Stimulated activated CD8-positive, alpha-beta memory T cell treated with anti-CD3 and anti-CD28 coated beads, Interleukin-7, amount 100 ng/mL, for 4 hours (primary cell): ENCODE measurements at places on chromosomes 4 and X.

DNA sequence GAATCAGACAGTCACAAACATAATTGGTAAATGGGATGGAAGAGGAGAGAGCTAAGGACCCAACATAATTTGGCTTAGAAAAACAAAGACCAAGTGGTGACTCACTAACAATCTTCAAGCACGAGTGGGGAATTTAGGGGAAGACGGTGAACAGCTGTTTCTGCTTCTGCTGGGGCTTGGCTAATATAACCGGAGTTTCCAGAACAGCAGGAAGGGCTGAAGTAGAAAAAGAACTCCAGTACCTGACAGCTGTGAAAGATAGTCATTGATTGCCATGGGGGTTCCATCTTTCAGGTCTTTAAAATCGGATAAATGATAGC is 290.9 kb upstream of the LDB2 start:
- no peak for DNase-seq

GRCh38 chr4:16199093-16199492 is 27.2 kb downstream of the TAPT1 start:
- DNase-seq: no peak

- DNase-seq: no peak
Observed at GRCh38 chrX:106672527-106672926, 54.0 kb upstream of the RNF128 start.

- no peak for DNase-seq
Observed at GRCh38 chr4:15832523-15833451, 54.7 kb downstream of the CD38 start.

DNA sequence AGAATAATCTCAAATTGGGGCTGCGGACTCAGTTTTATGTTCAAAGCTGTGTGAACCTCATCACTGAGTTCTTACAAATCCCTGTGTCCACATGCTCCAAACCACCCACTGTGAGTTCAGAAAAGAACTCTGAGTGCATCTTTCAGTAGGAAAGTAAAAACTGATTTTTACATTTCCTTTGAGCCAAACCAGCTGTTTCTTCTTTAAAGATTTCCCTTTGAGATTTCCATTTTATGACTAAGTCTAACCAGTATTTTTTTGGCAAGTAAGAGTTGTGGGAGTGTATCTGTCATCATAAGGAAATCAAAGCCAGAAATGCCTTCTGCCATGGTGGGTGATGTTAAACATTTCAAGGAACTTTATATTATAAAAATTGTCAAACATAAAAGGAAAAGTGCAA is 100.0 kb downstream of the TET2 start:
- no peak for DNase-seq

DNA sequence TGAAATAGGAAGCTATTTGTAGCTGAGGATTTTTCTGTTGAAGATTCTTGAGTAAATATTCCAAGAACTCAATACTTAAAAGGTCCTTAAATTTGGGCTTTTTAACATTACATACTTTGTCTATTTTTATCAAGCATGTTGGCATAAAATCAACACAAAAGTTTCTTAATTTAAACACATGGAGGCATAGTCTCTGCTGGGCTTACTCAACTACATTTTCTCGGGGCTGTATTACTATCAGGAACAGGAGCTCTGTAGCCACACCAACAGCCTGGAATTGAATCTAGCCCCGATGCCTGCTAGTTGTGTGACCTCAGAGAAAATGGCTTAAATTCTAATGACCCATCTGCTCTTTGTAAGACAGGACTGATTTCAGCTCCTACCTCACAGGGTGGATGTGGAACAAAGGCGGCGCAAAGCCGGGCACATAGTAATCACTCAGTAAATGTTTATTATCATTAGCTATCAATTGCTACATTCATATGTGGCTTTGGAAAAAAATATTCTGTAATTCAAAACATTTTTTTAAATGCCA is 207.0 kb downstream of the NSUN7 start:
- DNase-seq: no peak

DNA sequence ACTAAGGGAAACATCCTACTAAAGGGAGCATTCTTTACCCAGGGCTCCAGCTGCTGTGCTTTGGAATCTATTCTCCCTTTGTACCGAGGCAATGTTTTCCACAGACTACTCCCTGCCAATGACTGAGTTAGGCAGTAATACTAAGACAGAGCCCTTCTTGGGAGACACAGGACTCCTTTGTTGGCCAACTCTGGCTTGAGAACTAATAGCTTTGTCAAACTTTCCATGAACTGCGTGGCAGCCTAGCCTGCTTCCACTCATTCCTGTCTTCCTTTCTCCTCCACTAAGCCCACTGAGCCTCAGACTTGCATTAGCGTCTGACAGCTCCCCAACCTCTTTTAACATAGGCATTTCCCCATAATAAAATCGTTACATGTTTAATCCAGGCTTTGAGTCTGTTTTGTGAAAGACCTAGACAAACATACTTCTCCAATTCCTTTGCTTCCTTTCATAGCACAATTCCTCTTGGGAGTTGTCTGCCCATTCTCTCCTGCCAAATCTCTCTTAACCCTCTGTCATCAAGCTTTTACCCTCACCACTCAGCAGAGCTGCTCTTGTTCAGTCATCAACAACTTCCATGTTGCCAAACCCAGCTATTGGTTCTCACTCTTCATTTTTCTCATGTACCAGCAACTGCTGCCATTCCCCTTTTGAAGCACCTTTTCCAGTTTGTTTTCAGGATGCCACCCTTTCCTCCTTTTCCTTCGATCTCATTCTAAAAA is 300.3 kb upstream of the IGFBP7 start:
- DNase-seq: no peak

DNA sequence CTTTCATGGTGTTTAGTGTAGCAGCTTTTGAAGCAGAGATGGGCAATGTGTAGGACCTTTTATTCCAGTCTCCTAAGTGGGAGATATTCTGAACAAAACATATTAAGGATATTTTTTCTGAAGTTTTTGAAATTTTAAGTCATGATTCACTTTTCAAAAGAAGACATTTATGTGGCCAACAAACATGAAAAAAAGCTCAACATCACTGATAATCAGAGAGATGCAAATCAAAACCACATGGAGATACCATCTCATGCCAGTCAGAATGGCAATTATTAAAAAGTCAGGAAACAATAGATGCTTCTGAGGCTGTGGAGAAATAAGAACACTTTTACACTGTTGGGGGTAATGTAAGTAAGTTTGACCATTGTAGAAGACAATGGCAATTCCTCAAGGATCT is 76.0 kb downstream of the FAT4 start:
- DNase-seq: no peak

GRCh38 chrX:37875675-37876074 is 28.3 kb upstream of the DYNLT3 start:
- DNase-seq: no peak

GRCh38 chr4:17877661-17878060 is 66.9 kb downstream of the NCAPG start:
- DNase-seq: no peak
